ENCODE measurements at places on chromosomes 6 and 20.

DNA sequence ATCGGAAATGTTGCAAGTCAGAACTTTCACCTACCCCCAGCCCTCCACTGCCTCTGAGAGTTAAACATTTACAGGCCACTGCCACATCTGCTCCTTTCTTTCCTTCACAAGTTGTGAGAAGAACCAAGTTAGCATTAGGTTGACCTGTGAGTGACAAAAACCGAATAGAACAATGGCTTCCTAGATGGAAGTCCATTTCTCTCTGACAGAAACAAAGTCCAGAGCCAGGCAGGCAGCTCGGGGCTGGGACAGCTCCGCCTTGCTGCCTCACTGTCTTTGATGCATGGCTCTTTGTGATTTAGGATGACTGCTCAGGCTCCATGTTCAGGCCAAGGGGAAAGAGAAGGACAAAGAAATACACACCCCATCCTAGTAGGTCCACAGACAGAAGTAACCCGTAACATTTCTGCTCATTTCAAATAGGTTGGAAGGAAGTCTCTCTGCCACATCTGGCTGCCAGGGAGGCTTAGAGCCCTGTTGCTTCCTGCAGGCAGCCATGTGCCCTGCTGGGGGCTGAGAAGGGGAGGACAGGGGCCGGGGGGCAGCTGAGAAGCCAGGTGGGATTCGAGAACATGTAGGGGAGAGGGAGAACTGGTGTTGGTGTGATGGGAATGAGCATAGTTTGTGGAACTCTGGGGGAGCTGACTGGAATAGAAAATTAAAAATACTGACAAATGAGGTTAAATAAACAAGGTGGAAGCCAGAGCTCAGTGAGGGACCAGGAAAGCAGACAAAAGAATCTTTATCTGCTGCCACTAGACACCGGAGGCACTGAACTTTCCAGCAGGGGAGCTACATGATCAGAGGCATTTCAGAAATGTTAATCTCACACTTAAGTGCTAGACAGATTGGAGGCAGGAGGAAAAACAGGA lies 19.5 kb upstream of the IER3 start:
- DNase-seq, result no peak

DNA sequence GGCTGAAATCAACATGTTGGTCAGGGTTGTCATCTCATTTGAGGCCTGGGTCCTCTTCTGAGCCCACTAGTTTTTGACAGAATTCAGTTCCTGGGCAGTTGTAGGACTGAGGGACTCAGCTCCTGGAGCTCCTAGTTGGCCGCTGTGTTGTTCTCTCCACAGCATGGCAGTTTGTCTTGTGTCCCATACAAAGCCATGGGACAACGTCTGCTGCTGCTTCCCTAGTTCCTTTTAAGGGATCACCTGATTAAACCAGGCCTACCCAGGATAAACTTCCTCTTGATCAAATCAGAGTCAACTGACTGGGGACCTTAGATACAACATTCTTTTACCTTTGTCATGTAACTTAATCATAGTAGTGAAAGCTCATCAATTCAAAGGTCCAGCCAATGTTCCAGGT lies 141.0 kb downstream of the BCAS1 start:
- DNase-seq, result no peak

- no peak for DNase-seq
These were observed 248.0 kb downstream of the CDH26 start for GRCh38 chr20:60206259-60206658.

GRCh38 chr6:157405986-157406385 lies 25.0 kb downstream of the ZDHHC14 start:
- no peak for DNase-seq

- DNase-seq, result peak; percentile 10
These were observed 658 bp downstream of the CUL7 start for GRCh38 chr6:43052842-43053544.

- DNase-seq, result no peak
These were observed 13.4 kb downstream of the SLX4IP start for GRCh38 chr20:10448270-10449156.

DNA sequence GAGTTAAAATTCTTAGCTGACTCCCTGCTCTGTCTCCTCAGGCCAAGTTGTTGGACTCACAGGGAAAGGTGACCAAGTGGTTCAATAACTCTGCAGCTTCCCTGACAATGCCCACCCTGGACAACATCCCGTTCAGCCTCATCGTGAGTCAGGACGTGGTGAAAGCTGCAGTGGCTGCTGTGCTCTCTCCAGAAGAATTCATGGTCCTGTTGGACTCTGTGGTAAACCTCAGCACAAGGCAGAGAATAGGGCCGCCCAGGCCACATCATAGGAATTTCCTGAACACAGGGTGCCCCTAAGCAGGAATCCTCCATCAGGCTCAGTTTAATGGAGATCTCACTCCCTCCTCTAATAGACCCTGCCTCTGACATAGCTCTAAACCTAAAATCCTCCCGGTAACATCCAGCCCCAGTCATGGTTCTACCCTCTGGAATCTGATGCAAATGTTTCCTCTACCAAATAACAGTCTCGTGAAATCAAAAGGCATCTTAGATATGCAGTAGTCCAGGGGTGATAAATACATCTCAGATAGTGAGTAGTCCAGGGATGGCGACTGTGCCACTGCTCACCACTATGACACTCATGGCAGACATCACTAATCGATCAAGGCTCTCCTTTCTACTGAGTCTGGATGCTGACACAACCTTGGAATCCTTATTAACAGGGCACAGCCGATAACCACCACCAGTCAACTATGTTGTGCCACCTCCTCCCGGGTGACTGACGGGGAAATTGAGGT lies 18.3 kb downstream of the BPIFB1 start:
- no peak for DNase-seq

DNA sequence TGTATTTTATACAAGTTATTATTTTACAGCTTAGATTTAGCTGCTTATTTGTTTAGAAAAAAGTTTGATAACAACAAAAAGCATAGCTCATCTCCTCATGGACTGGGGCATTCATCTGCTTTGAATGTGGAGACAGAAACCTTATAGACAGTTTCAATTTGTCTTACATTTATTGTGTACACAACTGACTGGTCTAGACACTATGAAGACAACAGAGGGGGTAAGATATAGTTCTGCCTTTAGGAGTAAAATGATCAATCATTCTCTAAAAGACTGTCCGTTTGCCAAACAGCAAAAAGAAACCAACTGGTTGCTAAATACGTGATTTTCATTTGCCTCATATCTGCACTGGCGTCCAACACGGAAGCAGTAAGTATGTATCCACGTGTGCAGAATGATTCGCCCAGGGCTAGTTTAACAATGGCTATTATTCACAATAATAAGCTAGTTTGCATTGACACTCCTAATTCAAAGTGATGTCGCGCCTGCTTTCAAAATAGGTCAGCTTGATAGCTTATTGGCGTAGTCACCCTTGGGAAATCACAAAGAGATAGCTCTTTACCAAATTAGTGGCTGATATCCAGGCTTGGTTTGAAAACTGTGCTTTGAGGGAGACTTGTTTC lies 153.6 kb downstream of the BMP2 start:
- no peak for DNase-seq

DNA sequence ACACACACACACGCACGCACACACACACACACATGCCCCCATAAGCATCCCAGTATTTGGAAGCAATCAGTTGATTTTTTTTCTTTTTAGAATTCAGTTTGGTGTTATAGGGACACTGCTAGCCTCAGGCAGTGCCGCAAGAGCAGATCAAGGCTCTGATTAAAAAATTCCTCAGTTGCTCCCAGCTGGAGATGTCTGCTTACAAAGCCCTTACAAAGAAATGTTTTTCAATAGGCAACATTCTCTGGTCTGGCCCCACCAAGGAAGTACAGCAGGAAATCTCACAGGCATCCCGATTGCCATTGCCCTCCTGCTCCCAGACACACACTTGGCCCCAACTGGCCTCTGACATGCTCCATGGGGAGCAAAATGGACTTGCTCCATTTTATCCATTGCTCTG lies 22.9 kb upstream of the CD83 start:
- no peak for DNase-seq

GRCh38 chr20:15889514-15890256 lies 683.6 kb downstream of the KIF16B start:
- no peak for DNase-seq

DNA sequence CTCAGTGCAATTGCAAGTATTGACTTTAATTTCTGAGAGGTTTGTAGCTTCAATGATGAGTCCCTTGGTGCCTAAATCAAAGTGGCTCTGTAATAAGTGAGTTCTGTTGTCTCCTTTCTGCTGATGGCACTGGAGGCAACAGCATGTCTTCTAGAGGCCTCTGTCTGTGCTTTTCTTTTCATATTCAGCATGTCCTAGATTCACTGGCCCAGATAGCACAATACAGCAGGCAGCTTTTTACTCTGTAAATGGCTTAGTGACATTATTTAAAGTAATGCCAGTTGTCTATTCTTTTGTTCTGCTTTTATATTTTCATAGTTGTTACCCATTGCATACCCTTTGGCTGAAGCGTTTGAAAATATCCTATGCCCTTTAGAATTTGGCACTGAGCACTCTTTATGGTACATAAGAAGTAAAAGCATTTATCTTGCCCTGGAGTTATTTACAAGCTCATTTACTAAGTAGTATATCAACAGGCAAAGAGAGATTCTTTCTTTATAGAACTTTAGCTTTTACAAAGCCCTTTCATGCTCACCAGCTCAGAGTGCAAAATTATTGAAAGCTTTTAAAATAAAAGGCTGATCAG lies 271.5 kb upstream of the KCNQ5 start:
- no peak for DNase-seq

DNA sequence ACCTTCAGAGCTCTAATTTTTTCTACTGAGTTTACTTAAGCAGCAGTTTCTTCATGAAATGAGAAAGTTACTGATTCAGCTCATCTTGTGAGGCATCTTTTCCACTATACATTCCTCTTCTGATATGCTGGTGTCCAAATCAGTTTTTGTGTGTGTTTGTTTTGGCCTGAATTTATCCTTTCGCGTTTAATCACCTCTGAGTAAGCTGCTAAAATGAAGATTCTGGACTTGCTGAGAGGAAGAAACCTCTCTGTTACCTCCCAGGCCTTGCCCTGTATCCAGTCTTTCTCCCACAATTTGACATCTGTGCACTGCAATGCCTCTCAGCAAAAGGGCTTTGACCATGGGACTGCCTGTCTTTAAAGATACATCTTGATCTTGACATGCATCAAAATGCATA lies 536.2 kb upstream of the NRSN1 start:
- no peak for DNase-seq

DNA sequence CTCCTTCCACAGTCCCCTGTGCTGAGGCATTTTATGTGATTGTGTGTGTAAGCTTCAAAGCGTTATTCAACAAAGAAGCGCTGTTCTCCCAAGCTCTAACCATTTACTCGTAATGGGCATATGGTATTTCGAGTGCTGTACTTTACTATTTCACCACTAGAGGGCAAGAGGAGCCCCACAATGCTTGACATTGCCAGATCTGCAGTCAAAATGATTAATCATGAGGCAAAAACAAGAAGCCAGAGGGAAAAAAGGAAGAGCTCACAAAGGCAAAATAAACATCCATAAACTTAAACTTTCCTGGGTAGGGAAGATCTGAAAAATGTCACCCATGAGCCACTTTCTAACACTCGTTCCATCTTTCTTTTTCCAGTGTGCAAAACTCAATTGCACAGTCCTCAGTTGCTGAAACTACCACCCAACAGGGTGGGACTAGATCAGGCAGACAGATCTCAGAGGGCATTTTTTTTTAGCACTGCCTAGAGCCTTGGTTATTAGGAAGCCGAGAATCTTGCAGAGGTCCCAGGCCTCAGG lies 215.0 kb upstream of the PLCB4 start:
- DNase-seq, result no peak

DNA sequence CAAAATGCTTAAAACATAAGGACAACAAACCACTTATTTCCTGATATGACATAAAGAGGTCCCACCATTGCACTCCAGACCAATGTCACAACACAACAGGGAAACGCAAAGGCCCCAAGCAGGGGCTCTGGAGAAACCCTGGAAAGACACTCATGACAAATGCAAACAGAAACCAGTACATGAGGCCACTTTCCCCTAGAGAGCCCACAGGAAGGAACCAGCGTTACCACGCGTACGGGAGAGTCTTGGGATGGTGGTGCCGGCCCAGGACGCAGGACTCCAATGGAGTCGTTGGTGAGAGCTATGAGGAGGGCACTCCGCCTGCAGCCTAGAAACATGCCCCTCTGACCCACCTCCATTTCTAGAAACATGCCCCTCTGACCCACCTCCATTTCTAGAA lies 20.2 kb downstream of the GMEB2 start:
- no peak for DNase-seq

- DNase-seq, result no peak
These were observed 13.4 kb downstream of the UST start for GRCh38 chr6:148760258-148760534.

- peak; percentile 14 for DNase-seq
These were observed 35.2 kb downstream of the PHACTR1 start for GRCh38 chr6:12751694-12752325.

GRCh38 chr6:129748212-129748900 lies 38.4 kb upstream of the ARHGAP18 start:
- DNase-seq, result peak; percentile 46

DNA sequence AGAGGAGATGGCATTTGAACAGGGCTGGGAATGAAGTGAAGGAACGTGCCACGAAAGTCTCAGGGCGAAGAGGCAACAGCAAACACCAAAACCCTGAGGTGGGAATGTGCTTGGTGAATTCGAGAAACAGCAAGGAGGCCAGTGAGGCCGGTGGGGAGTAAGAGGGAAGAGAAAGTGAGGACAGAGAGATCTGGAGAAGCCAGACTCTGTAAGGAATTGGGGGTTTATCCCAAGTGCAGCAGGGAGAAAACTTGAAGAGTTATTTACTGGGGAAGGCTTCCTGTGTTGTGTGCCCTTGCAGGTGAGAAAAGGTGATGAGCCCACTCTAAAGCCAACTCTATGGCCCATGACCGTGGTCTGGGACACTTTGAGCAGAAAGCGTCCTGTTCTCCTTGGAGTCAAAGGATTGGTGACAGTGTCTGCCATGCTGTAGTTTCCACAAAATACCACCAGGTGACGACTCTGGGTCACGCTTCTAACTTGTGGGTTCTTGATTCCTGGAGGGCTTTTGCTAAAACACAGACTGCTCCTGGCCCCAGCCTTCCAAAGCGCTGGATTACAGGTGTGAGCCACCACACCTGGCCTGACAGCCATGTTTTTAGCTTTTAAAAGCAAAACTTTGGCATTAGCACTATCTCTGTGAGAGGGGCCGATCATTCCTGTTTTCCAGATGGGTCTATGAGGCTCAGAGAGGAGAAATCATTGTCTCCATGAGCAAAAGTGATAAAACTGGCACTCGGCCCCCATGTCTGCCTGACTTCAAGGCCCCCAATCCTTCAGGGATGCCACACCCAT lies 18.0 kb upstream of the CSNK2A1 start:
- peak; percentile 51 for DNase-seq
